ENCODE measurements at places on chromosomes 16 and 17.

DNA sequence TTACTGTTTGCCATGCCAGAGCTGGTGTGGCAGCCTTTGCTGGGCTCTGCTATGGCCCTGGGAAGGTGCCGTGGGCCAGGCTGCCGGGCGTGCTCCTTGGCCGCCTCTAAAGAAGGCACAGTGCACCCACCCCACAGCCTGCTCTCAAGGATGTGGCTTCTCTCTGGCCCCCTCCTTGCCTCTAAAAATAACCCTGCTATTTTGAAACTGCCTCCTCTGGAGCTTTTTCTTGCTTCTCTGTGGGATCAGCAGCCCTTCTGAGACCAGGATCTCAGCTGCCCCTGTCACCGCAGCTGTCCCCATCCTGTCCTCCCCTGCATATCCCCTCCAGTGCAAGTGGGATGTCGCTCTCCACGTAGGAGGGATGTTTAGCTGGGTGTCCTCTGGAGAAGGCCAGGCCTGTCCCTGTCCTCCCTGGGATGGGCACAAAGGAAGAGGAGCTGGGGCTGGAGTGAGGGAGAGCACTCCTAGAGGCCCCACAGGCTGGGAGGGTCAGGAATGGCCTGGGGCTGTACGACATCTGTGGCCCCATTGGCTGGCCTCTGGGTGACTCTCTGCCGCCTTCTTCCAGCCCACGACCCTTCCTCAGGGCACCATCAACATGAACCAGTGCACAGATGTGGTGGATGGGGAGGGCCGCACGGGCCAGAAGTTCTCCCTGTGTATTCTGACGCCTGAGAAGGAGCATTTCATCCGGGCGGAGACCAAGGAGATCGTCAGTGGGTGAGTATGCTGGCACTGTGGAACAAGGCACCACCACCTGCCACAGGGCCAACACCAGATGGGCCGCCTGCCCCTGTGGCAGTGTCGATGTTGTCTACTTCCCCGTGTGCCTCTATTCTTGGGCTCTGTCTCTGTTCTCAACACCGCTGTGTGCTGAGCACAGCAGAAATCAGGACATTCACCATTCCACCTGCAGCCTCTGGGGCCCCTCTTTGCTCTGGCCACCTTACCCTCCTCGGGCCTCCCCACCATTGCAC, 79.7 kb downstream of the PLD6 start:
- no peak for DNase-seq

DNA sequence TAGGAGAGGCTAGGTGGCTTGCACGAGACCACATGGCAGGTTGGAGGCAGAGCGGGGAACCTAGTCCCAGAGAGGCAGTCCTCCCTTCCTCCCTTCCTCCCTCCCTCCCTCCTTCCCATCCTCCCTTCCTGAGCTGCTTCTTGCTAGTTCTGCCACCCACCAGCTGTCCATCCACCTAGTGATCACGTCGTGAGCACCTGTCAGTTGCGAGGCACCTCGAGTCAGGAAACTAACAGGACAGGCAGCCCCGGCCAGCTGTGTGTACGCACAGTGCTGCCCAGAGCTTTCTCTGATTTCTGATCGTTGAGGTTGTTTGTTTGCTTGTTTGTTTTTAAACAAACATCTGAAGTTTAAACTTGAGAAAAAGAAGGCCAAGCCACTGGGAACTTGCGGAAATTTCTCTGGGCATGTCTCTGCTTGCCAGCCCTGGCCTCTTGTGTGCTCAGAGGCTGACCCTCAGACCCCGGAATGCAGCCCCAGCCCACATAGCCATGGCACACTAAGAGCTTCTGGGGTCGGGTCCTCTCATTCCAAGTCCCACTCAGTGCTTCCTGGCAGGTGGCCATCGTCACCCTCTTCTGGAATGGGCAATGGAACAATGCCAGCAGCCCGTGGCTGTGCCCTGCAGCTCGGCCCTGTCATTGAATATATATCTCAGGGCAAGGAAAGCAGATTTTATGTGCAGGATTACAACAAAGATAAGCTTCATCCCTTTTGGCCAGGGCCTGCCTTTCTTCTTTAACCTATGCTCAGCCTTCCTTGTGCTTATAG, 174.0 kb downstream of the KATNIP start:
- no peak for DNase-seq

GRCh38 chr17:68470961-68471360, 13.7 kb upstream of the WIPI1 start:
- DNase-seq = no peak

GRCh38 chr17:4161192-4161966, 18.4 kb downstream of the CYB5D2 start:
- DNase-seq = no peak

DNA sequence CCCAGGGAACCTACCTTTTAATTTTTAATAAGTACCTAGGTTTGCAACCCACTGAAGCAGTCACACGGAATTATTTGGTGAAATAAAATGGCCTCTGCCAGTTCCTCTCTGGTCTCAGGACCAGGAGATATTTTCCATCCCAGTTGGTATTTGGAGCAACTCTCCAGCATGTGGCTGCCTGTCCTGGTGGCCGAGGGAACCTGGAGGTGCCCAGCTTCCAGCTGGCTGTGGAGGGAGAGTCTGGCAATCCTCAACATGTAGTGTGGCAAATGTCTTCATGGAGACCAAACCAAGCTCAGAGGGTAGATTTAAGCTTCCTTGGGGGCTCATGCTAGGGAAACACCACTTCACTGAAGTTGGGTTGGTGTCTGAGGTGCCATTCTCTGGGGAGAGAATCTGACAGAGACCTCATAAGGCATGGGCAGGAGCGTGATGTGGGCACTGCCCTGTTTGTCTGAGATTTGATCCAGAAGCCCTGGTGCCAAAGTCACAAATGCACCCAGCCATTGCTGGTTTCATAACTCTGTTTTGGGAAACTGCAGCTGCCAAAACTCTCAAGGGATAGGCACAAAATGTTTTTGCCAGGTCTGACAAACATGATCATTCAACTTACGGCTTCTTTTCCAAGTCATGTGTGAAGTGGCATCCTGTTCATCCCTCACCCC, 2.8 kb downstream of the MT1X start:
- no peak for DNase-seq

- no peak for DNase-seq
Measured at GRCh38 chr17:38702916-38703741, 1.9 kb upstream of the MLLT6 start.

DNA sequence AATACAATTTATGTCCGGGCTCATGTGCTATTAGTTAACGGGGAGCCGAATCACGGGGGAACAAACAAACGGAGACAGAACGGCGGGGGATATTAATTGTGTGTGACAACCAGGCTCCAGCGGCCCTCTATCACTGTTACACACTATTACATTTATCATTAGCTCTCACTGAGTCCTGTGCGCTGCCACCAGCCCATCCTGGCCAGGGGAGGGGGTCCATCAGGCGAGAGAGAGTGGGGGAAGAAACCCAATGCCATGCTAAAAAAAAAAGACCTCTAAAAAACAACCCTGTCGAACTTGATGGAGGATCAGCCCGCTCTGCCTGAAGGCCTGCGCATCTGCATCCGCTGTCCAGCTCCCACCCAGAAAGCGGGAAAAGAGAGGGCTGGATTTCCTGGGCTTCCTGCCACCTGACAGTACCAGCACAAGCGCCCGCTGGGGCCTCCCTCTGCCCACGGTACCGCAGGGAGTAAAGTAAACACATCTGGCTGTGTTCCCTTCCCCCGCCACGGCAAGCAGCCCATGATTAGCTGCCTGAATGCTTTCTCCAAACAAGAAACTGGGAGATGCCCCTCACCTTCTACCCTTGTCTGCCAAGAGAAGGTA, 41.7 kb downstream of the PIPOX start:
- peak; percentile 96 for DNase-seq

DNA sequence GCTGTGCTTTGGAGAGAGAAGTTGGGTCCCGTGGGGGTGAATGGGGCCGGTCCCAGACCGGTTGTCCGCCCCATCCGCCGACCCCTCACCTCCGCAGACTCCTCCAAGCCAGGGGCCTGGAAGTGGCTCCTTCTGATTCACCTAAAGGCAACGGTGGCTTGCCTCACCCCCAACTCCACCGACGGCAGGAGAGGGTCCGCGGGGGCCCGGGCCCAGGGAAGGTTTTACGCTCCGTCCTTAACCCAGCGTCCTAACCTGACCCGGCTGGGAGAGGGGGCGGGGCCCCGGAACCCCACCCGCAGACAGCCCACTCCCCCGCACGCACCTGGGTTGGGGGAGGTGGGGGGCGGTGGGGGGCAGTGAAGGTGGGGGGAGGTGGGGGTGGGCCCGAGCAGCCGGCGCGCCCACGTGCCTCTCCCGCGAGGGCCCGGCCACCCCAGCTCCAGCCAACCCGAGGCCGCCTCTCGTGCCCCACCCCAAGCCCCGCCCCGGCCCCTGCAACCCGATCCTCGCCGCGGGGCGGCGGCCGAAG, 12.7 kb upstream of the CD300A start:
- no peak for DNase-seq

DNA sequence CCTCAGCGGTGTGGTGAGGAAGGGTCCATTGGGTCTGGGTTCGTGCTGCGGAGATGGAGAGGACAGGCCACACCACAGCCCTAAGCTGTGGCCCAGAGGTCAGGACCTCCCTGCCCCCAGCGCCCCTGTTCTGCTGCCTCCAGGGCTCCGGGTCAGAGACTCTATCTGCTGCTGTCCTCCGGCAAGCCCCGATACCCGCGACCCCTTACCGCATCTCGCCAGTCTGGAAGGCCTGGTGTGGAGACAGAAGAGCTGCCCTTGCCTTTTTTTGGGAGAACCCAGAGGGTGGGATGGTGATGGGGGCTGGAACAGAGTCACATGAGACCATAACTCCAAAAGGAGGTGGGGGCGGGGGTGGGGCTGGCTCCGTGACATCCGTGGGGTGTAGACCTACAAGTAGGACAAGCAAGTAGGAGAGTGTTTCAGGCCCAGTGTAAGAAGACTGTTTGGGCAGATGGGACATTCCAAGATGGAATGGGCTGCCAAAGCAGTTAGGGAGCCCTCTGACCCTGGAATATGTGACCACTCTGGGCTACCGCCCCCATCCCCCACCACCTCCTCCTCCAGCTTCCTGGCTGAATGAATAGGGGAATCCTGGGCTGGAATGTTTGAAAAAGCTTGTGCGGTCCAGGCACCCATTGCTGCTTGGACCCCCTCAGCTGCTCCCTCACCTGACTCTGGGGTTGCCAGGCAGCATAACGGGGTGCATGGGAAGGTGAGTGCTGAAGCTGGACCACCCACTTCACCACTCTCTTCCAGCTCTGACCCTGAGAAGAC, 1.4 kb downstream of the XYLT2 start:
- no peak for DNase-seq

DNA sequence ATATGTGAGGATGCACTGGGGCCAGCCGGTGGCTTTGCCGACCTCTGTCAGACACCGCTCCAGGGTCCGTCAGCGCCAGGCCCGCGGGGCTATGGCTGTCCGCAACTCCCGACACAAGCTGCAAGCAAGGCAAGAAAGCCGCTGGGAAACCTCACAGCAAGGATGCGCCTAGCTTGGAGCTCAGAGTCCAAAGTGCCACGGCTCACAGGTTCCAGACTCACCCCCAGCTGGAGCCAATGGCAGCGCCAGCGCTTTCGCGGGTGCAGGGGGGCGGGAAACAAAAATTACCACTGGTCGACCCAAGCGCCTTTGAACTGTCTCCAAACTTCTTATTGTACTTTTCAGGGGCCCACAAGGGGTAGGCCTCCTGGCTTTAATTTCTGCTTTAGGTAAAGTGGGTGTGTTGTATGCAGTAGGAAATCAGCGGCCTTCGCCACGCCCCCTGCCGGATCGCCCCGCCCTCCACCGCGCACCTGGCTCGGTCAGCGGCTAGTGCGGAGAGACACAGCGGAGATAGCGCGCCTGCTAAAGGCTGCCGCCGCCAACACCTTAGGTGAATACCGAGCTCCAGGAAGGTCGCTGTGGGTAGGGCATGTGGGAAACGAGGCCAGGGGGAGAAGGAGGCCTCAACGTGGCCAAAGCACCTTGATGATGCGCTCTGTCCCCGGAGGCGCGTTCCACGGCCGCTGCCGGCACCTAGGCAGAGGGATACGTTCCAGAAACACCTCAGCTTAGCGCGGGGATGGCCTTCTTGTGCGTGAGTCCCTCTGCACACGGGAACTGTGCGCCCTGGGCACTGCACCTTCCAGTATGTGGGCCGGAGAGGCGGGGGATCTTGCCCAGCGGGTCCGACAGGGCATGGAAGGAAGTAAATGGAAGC, 61.0 kb upstream of the RBL2 start:
- peak; percentile 51 for DNase-seq

DNA sequence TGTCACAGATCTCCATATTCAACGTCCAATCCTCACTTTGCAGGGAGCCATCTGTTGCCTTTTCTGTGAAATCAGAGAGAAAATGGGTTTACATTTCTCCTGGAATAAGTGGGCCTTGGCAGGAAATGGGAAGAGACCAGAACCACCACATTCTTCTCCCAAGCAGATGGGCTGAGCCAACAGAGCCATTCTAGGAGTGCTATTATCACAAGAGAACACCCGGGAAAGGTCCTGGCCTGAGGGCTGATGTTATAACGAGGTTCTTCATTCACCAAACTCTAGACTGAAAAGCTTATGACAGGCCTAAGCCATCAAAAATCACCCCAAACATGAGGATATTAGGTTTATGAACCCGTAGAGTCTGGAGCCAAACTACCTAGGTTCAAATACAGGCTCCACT, 64.7 kb downstream of the TOM1L2 start:
- DNase-seq = no peak

DNA sequence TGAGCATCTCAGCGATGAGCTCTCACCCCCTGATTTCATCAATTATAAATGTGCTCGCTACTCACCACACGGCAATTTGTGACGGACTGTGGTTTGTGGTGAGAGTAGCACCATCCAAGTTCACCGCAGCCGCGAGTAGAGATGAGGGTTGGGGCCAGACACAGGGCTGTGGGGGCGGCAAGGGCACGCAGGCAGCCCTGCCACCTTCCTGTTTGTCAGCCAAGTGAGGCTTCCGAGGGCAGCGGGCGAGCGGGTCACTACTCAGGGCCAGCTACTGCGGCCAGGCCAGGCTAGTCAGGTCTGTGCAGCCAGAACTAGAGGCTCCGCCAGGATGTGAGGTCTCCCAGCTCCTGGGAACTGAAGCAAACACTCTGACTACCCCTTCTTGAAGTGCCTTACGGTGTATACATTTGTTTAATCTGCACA, 39.6 kb upstream of the MEOX1 start:
- DNase-seq = no peak

GRCh38 chr16:84228256-84228838, 11.5 kb downstream of the KCNG4 start:
- no peak for DNase-seq

DNA sequence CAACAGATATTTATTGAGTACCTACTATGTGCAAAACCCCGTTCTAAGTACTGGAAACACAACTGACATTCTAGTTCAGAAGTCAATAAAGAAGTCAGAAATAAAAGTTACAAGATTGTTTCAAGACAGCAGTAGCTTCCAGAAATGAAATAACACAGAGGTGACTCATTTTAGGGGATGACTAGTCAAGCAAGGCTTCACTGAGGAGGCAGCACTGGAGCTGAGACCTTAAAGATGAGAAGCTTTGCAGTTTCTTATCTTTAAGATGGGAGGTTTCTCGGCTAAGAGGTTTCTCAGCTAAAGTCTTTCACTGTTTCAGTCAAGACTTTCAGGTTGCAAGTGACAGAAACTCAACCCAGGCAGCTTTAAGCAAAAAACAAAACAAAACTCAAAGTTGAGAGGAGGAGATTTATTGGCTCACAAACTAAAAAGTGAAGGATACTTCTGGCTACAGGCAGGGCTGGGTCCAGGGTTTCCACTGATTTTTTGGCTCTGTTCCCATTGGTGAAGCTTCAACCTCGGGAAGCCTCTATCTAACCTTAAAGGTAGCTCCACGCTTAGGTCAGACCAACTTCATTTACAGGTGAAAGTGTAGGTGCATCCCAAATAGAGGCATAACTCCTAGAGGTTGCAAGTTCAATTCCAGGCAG, 7.4 kb upstream of the MMP2 start:
- no peak for DNase-seq

GRCh38 chr17:81036197-81036941, 1.4 kb downstream of the BAIAP2 start:
- no peak for DNase-seq

Data from NCI-H2081 (cell line).